ENCODE measurements at places on chromosomes 2 and 18. TPM values are rescaled to one million over a fixed set of nuclear protein-coding genes. Genes with fewer than 3 reads are reported as not detected.
A peak's percentile ranks its signal among the peaks of the same experiment; 100 is the strongest.

- DNase-seq: no peak
Observed at GRCh38 chr2:237268004-237268708, 145.8 kb downstream of the COL6A3 start.

ARL4C gene
- 664 TPM for total RNA-seq

DNA sequence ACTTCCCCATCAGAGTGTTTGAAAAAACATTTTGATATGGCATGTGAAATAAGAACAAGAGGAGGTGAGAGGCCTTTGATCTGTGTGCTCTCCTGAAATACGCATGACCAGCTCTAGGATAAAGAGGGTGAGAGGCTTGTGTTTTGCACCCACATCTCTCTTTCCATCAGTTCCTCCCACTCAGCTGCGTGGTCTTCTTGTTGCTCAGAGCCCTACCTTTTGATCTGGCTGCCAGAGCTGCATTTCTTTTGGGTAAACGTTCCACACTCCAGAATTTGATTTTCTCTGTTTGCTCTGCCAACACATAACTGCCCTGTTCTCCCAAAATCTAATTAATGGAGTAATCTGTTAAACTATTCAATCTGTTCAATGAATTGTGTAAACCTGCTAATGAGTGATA lies 72.0 kb upstream of the FN1 start:
- no peak for DNase-seq

DNA sequence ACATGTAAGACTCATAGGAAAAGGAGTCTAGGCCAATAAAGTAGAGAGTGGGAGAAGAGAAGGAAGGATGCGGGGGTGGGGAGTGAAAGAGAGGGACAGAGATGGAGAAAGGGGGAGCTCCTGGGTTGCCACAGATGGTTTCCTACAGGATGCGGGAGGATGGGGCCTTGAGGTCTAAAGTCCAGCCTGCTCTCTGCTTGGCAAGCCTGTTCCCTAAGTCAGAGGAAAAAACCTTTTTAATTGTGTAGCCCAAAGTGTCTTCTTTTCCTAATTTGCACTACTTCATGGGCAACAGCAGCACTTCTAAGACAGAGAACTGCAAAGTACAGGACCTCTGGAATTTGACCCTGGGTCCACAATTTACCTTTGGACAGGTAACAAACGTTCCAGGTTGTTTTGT lies 1.4 kb upstream of the FAM110C start:
- DNase-seq: no peak

STARD6 gene
- not detected for total RNA-seq

OTOS gene
- total RNA-seq: not detected

- peak; percentile 29 for DNase-seq
Observed at GRCh38 chr18:77100751-77101355, 31.7 kb downstream of the MBP start.

Data from natural killer cell (primary cell).